ENCODE measurements at places on chromosomes 6 and 20. TPM values are rescaled to one million over a fixed set of nuclear protein-coding genes. Genes with fewer than 3 reads are reported as not detected.

DNA sequence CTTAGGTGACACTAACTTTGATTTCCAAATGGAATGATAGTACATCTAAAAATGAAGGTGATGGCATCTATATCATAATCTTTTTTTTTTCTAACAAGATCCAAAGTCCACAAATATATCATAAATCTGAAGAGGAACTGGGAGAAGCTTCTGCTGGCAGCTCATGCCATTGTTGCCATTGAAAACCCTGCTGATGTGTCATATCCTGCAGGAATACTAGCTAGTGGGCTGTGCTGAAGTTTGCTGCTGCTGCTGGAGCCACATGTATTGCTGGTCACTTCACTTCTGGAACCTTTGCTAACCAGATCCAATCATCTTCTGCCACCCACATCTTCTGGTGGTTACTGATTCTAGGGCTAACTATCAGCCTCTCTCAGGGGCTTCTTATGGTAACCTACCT lies 27.4 kb upstream of the KHDC1 start:
- no peak for DNase-seq

EYS gene
- 17.3 TPM for total RNA-seq

- DNase-seq: no peak
These were observed 790.9 kb downstream of the TFAP2A start for GRCh38 chr6:9623985-9624384.

DNA sequence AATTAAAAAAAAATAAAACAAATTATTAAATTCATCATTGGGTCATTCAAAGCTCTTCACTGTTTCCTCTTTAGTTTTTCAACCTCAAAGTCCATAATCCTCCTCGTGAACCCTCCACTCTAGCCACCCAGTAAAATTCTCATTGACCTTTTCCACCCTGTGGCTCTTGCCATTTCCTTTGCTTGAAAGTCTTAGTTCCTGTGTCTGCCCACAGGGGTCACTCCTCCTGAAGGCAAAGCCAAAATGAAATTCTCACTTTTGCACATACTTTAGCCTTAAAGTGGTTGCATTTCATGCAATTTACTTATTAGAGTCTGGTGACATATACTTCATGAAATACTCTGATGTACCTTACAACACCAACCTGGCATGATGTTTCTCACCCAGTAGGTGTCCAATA lies 263.7 kb downstream of the BMP2 start:
- no peak for DNase-seq

DNA sequence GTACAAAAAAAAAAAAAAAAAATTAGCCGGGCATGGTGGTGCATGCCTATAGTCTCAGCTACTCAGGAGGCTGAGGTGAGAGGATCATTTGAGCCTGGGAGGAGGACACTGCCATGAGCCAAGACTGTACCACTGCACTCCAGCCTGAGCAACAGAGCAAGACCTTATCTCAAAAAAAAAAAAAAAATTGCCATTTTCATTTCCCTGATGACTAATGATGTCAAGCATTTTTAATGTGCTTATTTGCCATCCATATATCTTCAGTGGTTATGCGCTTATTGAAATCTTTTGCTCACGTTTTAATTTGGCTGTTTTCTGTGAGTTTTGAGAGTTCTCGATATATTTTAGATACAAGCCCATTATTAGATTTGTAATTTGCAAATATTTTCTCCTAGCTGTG lies 46.7 kb downstream of the PFDN4 start:
- no peak for DNase-seq

DNA sequence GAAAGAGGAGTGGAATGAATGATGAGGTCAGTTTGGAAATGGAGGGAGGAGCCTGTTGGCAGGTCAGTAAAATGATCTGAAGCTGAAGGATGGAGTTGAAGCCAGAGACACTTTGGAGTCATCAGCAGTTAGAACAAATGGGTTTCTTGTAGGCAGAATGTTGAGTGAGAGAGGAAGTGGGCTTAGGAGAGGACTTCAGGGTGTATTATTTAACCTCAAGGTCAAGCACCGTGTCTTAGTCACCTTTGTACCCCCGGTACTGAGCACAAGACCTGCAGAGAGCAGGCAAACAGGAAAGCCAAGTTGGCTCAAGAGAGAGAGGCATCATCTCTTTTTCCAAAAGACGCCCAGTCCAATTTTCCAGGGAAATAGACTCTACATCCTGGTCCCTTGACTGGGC lies 23.3 kb downstream of the C20orf173 start:
- no peak for DNase-seq

CDH22 gene
- 0.24 TPM for total RNA-seq

NKX2-4 gene
- not detected for total RNA-seq

GRCh38 chr6:93624408-93624807 lies 205.0 kb upstream of the EPHA7 start:
- no peak for DNase-seq

DNA sequence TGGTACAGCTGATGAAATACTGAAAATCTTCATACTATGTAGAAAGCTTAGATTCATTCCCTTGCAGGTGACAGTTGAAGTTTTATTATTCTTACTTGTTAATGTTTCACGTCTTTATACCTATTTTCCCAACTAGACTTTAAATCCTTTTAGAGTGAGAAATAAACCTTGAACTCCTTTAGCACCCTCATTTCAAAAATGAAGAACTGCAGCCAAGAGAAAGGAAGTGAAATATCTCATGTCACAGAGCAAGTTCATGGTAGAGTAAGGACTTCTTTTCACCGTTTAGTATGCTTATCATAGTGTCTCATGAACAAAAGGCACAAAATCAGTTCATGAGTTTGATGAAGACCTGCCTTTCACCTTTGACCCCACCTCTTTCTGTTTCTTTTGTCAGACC lies 38.5 kb downstream of the ORC3 start:
- DNase-seq: no peak

Measured in umbilical cord (tissue), 2 donors.